Activated T-helper 2 cell treated with anti-CD3 and anti-CD28 coated beads, Interferon-gamma antibody, Interleukin-2, Interleukin-4, amounts not matched to agents 10 μg/mL and 5 μg/mL and 100 μg/mL, durations not matched to agents 14 hours and 24 hours and 36 hours (primary cell): ENCODE measurements at places on chromosomes 12 and 14.

GRCh38 chr12:116693286-116694227 lies 44.3 kb downstream of the SPRING1 start:
- no peaks in the 10 kb centered on the region for H3K36me3 ChIP-seq
- peaks cover 4% of the 10 kb centered on the region for H3K4me1 ChIP-seq
- H3K4me3 ChIP-seq: no peak overlapping the region
- H3K27me3 ChIP-seq: peaks cover 46% of the 10 kb centered on the region
- H3K27ac ChIP-seq: no peak overlapping the region

DNA sequence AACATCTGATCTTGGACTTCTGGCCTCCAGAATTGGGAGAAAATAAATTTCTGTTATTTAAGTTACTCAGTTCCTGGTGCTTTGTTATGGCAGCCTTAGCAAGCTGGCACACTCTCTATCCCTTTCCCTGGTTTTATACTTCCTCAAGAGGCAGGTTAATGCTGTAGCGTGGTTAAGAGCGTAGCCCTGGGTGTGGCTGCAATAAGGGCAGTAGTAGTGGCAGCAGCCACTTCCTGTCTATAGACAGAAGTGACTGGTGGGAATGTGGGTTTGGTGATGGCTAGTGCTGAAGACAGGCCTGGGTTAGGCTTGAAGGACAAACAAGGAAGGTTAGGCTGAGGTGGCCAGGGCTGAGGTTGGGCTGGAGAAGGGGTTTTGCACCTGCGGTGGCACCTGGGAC lies 3.6 kb upstream of the LGALS3 start:
- no peak for DNase-seq
- no peak overlapping the region for H3K27ac ChIP-seq
- H3K4me1 ChIP-seq: peaks cover 26% of the 10 kb centered on the region
- H3K27me3 ChIP-seq: peaks cover 17% of the 10 kb centered on the region
- H3K4me3 ChIP-seq: no peak overlapping the region

GRCh38 chr14:68736471-68736871 lies 56.4 kb downstream of the ZFP36L1 start:
- H3K4me3 ChIP-seq: no peak overlapping the region
- H3K36me3 ChIP-seq: peaks cover 8% of the 10 kb centered on the region

DNA sequence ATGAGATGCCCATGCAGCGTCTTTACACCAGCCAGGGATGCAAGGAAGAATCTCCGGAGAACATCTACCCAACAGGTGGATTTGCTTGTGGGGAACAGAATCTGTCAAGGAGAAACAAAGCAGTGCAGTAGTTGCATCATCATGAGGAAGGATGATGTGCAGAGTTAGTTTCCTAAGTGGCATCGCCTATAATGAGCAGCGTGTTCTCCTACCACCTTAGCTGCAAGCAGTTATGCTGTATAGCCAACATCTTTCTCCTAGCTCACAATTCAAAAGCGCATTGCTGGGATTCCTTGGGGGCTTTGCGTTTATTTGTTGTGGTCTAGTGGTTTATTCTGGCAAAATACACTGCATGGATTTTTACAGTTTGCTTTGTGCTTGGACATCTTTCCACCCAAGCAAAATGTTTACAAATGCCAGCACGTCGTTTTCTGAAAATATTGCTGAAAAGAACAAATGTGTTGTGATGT lies 233.0 kb downstream of the RGS6 start:
- H3K4me3 ChIP-seq: no peak overlapping the region
- H3K4me1 ChIP-seq: peaks cover 8% of the 10 kb centered on the region
- H3K27ac ChIP-seq: no peak overlapping the region
- peaks cover 16% of the 10 kb centered on the region for H3K27me3 ChIP-seq
- DNase-seq: no peak

GRCh38 chr12:93902736-93903562 lies 225.8 kb downstream of the CRADD start:
- H3K27me3 ChIP-seq: no peaks in the 10 kb centered on the region
- H3K27ac ChIP-seq: no peak overlapping the region
- no peak overlapping the region for H3K4me3 ChIP-seq
- peaks cover 44% of the 10 kb centered on the region for H3K4me1 ChIP-seq
- no peak for DNase-seq

GRCh38 chr14:89484051-89484844 lies 67.2 kb upstream of the FOXN3 start:
- DNase-seq: no peak
- H3K27ac ChIP-seq: no peak overlapping the region
- H3K36me3 ChIP-seq: peaks cover 40% of the 10 kb centered on the region
- H3K4me3 ChIP-seq: no peak overlapping the region
- H3K4me1 ChIP-seq: peaks cover 14% of the 10 kb centered on the region

DNA sequence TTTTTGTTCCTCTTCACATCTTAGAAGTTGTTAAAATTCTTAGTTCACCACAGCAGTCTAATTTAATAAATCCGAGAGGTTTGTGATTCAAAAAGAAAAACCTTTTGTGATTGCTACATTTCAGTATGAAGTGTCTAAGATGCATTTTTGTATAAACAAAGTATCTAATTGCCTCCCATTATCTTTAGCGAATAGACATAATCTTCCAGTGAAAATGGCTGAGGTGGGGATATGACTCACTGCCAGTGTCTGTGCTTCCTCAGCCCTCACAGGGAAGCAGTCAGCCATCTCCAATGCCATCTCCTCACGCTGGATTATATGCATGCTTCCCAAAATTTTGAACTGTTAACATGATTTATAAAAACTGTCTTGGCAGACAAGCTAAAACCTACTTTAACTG lies 7.6 kb downstream of the GCH1 start:
- H3K27ac ChIP-seq: no peak overlapping the region
- no peaks in the 10 kb centered on the region for H3K27me3 ChIP-seq
- DNase-seq: no peak
- peaks cover 34% of the 10 kb centered on the region for H3K4me1 ChIP-seq
- peaks cover 37% of the 10 kb centered on the region for H3K36me3 ChIP-seq
- no peak overlapping the region for H3K4me3 ChIP-seq

DNA sequence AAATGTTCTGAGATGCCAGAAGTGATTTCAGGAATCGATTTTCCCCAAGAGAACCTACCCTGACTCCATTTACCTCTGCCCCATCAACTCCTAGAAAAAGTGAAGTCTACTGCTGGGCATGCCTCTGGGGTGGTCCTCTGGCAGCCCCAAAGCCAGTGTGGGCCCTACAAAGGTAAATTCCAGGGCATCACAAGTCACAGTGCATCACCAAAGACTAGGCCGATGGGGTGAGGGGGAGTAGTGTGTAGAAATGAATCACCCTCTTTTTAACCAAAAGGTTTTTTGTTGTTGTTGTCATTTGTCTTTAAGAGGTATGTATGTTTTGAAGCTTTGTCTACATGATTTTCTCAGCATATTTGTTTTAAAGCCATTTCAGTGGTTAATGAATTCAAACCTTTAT lies 46.4 kb upstream of the RTRAF start:
- H3K27ac ChIP-seq: no peak overlapping the region
- H3K27me3 ChIP-seq: no peaks in the 10 kb centered on the region
- peaks cover 78% of the 10 kb centered on the region for H3K36me3 ChIP-seq
- no peak overlapping the region for H3K4me3 ChIP-seq

DNA sequence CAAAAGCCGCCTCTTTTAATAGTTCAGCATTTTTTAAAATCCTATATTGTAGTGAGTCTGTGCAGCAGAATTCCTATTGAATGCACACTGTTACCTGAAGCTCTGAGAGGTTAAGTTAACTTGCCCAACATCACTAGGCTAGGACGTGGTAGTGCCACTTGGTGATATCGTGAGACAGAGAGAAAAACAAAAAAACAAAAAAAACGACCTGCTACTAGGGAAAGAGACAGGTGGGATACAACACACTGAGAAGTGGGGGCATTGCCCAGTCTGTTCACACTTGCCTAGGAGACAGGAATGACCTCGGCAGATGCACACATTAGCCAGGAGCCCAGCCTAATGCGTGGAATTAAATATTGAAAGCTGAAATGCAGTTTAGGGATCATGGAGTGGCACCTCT lies 129.7 kb upstream of the CCND2 start:
- peak overlapping the region; percentile 64 for H3K27ac ChIP-seq
- H3K4me1 ChIP-seq: peaks cover 95% of the 10 kb centered on the region
- no peaks in the 10 kb centered on the region for H3K27me3 ChIP-seq

DNA sequence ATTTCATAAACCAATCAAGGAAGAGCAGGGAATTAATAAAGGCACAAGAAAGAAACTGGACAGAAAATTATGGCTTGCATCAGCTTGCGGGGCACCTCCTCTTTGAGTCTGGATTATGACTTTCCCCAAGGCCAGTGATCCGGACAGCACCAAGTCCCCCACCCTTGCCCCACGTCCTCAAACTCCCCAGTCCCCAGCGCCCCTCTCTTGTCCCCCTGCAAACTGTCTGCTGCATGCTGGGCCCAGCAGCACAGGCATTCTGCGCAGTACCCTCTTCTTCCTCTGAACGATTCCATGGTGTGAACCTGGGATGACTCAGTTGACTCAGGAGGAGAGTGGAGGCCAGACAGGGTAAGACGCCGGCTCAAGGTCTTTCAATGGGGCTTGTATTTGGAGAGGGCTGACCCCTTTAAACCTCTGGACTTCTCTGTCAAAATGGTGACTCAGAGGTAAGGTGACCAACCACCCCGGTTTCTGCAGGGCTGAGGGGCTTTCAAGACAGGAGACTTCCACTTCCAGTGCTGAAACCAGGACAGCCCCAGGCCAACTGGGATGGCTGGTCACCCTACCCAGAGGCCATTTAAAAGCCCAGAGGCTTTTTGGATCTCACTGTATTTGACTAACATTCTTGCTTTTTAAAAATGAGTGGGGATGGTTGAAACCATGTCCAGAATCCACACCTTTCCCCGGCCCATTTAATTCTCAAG lies 13.5 kb downstream of the C14orf132 start:
- H3K27me3 ChIP-seq: no peaks in the 10 kb centered on the region
- no peak overlapping the region for H3K27ac ChIP-seq
- H3K4me3 ChIP-seq: no peak overlapping the region

DNA sequence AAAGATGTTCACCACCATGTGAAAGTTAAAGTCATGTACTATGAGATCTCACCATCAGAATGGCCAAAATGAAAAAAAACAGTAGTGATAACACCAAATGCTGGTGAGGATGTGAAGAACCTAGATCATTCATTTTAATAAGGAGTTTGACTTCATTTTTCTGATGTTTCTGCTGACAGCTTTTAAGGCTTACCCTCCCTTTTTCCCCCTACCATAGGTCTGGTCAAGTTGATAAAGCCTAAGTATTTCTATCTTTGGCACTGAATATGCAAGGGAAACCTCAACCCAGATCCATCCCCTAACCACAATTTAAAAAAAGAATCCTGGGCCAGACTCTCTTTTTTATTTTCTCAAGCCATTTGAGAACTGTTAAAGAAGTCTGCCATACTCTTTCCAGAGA lies 689.6 kb upstream of the FOXG1 start:
- no peak overlapping the region for H3K4me3 ChIP-seq
- no peaks in the 10 kb centered on the region for H3K36me3 ChIP-seq
- H3K27me3 ChIP-seq: no peaks in the 10 kb centered on the region
- no peak for DNase-seq

DNA sequence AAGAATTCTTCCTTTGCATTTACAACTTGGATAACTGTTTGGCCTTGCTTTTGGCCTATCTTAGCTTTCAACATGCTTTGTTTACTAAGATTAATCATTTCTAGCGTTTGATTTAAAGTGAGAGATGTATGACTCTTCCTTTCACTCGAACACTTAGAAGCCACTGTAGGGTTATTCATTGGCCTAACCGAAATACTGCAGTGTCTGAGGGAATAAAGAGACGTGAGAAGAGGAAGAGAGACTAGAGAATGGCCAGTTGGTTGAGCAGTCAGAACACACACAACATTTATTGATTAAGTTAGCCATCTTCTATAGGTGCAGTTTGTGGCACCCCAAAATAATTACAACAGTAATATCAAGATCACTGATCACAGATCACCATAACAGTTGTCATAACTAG lies 62.3 kb upstream of the CCDC175 start:
- no peak overlapping the region for H3K27ac ChIP-seq
- no peaks in the 10 kb centered on the region for H3K36me3 ChIP-seq
- no peaks in the 10 kb centered on the region for H3K4me1 ChIP-seq
- no peak overlapping the region for H3K4me3 ChIP-seq
- H3K27me3 ChIP-seq: no peaks in the 10 kb centered on the region
- DNase-seq: no peak

DNA sequence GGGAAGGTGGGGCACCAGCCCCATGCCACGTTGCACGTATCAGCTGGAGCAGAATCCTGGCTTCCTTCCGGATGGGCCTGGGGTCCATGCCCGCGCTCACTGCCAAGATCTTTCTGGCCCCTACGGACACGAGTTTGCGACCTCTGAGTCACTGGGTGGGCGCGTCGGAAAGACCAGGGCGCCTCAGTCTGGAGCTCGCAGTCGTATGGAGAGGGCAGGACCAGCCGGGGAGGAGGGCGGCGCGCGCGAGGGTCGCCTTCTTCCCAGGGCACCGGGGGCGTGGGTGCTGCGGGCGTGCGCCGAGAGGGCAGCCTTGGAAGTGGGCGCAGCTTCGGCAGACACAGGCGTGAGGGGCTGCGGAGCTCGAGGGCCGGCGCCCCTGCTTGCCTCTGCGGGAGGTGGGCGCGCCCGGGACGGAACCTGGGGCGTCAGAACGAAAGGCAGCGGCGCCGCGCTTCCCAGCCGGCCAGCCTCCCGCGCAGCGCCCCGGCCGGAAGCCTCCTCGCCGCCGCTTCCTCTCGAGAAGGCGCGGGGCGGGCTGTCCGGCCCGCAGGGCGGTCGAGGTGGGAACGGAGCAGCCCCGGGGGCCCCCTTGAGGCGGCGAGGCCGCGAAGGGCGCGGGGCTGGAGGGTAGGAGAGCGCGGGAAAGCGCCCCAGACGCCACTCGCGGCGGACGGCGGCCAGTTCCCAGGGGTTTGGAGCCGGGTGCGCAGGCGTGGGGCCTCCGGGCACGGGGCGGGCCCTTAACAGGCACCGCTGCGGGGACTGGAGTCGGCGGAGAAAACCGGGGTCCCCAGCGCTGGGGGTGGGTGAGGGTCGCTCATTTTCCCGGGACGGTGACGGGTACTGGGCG lies at the start of gene ARL6IP4:
Gene ARL6IP4 (plus strand): TSS at position 499 of the 853 bp plus-strand sequence. CDS start 459 bp downstream, outside the sequence.
- peak within 1 kb of the TSS; percentile 90 for H3K4me3 ChIP-seq
- peaks cover 37% of the 10 kb centered on the region for H3K36me3 ChIP-seq
- DNase-seq: peak; percentile 54
- no peaks in the 10 kb centered on the region for H3K27me3 ChIP-seq
- peaks cover 31% of the 10 kb centered on the region for H3K4me1 ChIP-seq

DNA sequence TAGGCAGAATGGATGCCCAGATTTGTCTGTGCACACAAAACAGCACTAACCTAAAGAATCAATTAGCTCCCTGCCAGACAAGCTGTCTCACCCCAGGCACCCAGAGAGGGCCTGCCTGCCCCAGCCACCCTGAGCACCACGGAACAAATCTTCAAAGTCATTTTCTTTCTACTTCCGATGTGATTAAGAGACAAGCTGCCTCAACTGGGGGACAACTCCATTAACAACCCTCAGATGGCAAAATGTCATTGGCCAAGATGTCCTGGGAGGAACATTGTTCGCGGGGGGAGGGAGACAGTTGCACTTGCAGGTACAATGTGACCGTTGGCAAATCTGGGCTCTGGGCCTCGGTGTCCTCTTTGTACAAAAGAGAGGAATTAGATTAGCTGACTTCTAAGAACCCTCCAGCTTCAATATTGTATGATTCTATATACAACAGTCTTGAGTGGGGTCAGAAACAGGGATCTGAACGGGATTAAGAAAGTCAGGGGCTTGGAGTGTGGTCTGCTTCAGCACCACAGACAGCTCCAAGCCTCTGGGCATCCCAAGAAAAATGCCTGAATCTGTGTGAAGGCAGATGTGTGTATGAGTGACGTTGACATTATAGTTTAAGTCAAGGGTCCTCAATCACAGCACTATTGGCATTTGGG lies 42.8 kb upstream of the CMKLR1 start:
- H3K36me3 ChIP-seq: no peaks in the 10 kb centered on the region
- no peak overlapping the region for H3K27ac ChIP-seq
- H3K4me1 ChIP-seq: no peaks in the 10 kb centered on the region
- H3K27me3 ChIP-seq: no peaks in the 10 kb centered on the region
- H3K4me3 ChIP-seq: no peak overlapping the region
- no peak for DNase-seq
